CD4-positive, CD25-positive, alpha-beta regulatory T cell (primary cell): ENCODE measurements at places on chromosomes 3 and 15. TPM values are rescaled to one million over a fixed set of nuclear protein-coding genes. Genes with fewer than 3 reads are reported as not detected.

DNA sequence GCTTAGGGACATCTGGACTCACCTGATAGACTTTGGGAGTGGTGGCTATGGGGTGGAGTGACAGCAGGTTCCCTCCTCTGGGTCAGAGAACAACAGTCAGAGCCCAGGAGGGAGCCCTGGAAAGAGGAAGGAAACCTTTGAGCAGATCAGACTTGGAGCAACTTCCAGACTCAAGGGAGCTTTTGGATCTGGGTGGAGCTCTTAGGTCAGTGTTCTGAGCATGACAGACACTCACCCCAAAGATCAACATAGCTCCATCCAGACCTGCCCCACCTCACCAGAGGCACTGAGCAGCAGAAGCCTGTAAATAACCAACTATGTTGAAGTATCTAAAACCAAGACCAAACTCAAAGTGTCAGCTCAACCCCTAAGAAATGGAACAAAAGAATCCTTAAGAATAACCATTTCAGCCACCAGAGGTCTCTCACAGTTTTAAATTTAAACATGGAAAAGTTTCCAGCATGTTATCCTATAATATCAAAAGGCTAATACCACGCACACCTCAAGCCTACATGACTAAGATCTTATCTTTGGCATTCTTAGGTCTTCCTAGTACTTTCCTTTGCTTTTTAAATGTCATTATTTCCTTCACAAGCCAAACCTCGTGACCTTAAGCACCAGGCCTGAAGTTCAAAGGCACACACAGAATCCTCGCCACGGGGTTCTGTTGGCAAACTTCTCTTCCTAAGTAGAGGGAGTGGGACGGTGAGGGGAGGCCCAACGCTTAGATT lies 56.4 kb downstream of the UMPS start:
- H3K27me3 ChIP-seq, result peaks cover 1% of the 10 kb centered on the region
- DNase-seq, result no peak
- H3K4me3 ChIP-seq, result no peak overlapping the region
- H3K27ac ChIP-seq, result no peak overlapping the region
- no peaks in the 10 kb centered on the region for H3K36me3 ChIP-seq

FSIP1 gene
- 0.25 TPM for total RNA-seq

GRCh38 chr15:23069496-23070166 lies 30.3 kb upstream of the TUBGCP5 start:
- DNase-seq, result no peak
- no peak overlapping the region for H3K4me3 ChIP-seq
- no peaks in the 10 kb centered on the region for H3K36me3 ChIP-seq
- H3K27ac ChIP-seq, result no peak overlapping the region
- H3K4me1 ChIP-seq, result no peaks in the 10 kb centered on the region
- H3K27me3 ChIP-seq, result no peaks in the 10 kb centered on the region

LRRC2 gene
- total RNA-seq, result 2.4 TPM

DNA sequence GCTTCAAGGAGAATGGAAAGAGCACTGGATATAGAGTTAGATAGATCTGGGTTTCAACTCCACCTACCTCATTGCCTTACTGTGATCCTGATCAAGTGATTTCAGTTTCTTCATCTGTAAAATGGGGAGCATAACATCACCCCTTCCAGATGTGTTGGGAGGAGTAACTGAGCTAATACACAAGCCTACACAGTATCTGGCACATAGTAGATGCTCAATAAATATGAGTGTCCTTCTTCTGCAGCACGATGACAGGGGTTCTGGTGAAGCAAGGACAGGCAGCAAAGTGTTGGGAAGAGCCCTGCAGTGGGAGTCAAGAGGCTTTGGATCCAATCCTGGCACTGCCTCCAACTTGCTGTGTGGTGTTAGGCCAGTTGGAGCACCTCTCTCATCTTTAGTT lies 270.0 kb downstream of the UACA start:
- no peak for DNase-seq
- H3K4me3 ChIP-seq, result no peak overlapping the region
- no peaks in the 10 kb centered on the region for H3K36me3 ChIP-seq
- H3K27me3 ChIP-seq, result no peaks in the 10 kb centered on the region
- H3K27ac ChIP-seq, result no peak overlapping the region

DNA sequence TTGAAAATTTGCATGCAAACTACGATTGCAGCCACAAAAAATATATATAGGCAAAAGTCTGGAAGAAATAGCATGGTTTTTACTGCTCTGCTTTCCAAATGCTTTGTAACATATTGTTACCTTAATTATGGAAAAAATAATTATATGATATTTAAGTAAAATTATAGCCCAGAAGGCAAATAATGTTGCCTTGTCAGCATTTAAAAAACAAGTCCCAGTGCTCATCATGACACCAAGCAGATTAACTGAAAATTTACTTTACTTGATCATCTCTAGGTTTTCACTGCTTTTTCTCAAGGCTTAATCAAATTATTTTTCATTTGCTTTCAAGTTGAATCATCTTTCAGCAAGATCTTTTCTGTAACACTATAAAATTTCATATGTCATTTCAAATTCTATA lies 262.9 kb downstream of the ZMAT3 start:
- H3K36me3 ChIP-seq, result no peaks in the 10 kb centered on the region
- no peak overlapping the region for H3K27ac ChIP-seq
- DNase-seq, result no peak
- H3K4me3 ChIP-seq, result no peak overlapping the region

BOC gene
- not detected for total RNA-seq

DNA sequence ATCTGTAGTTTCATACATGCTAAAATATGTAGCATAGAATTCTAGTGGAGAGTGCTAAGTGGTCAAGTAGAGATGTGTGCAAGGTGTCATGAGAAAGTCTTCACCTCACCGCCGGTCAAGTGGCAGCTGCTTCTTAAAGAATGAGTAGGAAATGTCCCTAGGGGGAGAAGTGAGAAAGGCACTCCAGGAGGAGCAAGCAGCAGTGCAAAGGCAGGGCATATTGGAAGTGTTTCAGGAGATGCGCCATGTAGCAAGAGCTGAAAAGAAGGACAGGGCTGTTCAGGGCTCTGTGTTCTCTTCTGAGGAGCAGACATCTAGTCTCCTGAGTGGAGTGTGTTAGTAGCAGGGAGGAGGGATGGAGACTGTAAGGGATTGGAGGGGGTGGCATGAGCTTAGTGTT lies 312.4 kb upstream of the SEMA6D start:
- H3K4me3 ChIP-seq, result no peak overlapping the region
- no peaks in the 10 kb centered on the region for H3K4me1 ChIP-seq
- no peaks in the 10 kb centered on the region for H3K36me3 ChIP-seq
- no peak overlapping the region for H3K27ac ChIP-seq
- H3K27me3 ChIP-seq, result no peaks in the 10 kb centered on the region

- no peaks in the 10 kb centered on the region for H3K27me3 ChIP-seq
- DNase-seq, result no peak
These were observed 219.4 kb upstream of the STRIT1 start for GRCh38 chr3:155512867-155513261.

GRCh38 chr15:51155016-51155580 lies 60.4 kb upstream of the TNFAIP8L3 start:
- no peaks in the 10 kb centered on the region for H3K27me3 ChIP-seq
- DNase-seq, result no peak
- H3K4me3 ChIP-seq, result no peak overlapping the region
- no peaks in the 10 kb centered on the region for H3K36me3 ChIP-seq
- no peak overlapping the region for H3K27ac ChIP-seq

PLXNB1 gene
- 5.2 TPM for total RNA-seq

GRCh38 chr3:128506754-128507153 lies 13.8 kb upstream of the GATA2 start:
- no peaks in the 10 kb centered on the region for H3K36me3 ChIP-seq
- H3K4me1 ChIP-seq, result no peaks in the 10 kb centered on the region
- no peak overlapping the region for H3K27ac ChIP-seq
- H3K27me3 ChIP-seq, result peaks cover 5% of the 10 kb centered on the region
- H3K4me3 ChIP-seq, result no peak overlapping the region

TMEM108 gene
- total RNA-seq, result not detected

- no peaks in the 10 kb centered on the region for H3K36me3 ChIP-seq
- H3K4me1 ChIP-seq, result peaks cover 15% of the 10 kb centered on the region
- no peak for DNase-seq
- no peak overlapping the region for H3K27ac ChIP-seq
- H3K4me3 ChIP-seq, result peak overlapping the region; percentile 86
These were observed 619 bp downstream of the EIF2AK4 start for GRCh38 chr15:39934397-39935071.

DNA sequence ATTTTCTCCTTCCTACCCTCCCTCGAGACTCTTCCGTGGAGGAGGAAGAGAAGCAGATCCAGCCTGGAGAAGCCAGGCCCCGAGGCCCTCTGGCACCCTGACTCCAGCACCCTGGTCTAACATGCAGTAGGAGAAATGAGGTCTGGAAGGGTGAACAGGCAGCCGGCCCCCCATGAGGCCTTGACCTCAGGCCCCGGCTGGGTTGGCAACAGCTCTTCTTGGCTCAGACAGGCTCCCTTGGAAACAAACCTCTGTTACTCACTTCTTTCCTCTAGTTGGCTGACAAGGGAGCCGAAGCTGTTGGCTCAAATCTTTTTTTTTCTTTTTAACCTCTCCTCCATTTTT lies 73.4 kb downstream of the CPN2 start:
- H3K27me3 ChIP-seq, result no peaks in the 10 kb centered on the region
- no peak overlapping the region for H3K4me3 ChIP-seq
- no peak for DNase-seq
- H3K4me1 ChIP-seq, result no peaks in the 10 kb centered on the region
- no peaks in the 10 kb centered on the region for H3K36me3 ChIP-seq

RYR3 gene
- 0.05 TPM for total RNA-seq

RFTN1 gene
- 110 TPM for total RNA-seq

CTNNB1 gene
- 177 TPM for total RNA-seq

GRCh38 chr15:62935300-62936081 lies 107.1 kb upstream of the TPM1 start:
- peaks cover 26% of the 10 kb centered on the region for H3K27me3 ChIP-seq
- DNase-seq, result no peak
- no peak overlapping the region for H3K4me3 ChIP-seq
- H3K4me1 ChIP-seq, result no peaks in the 10 kb centered on the region
- H3K36me3 ChIP-seq, result no peaks in the 10 kb centered on the region
- no peak overlapping the region for H3K27ac ChIP-seq

DNA sequence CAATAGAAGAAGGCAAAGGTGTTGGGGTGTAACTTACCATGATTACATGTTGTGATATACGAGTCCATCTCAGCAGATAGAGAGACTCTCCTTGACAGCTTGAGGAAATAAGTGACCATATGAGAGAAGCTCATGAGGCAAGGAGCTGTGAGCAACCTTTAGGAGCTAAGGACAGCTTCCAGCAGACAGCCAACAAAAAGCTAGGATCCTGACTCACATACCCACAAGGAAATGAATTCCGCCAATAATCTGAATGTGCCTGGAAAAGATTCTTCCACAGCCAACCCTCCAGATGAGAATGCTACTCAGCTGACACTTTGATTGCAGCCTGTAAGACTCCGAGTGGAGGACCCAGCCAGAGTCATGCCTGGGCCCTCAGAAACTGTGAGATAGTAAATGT lies 339.6 kb upstream of the TPRG1 start:
- H3K27me3 ChIP-seq, result no peaks in the 10 kb centered on the region
- H3K36me3 ChIP-seq, result no peaks in the 10 kb centered on the region
- no peak overlapping the region for H3K27ac ChIP-seq
- DNase-seq, result no peak

- no peak overlapping the region for H3K27ac ChIP-seq
- no peak for DNase-seq
- H3K4me3 ChIP-seq, result no peak overlapping the region
- H3K4me1 ChIP-seq, result no peaks in the 10 kb centered on the region
- no peaks in the 10 kb centered on the region for H3K27me3 ChIP-seq
These were observed 25.7 kb upstream of the WNT5A start for GRCh38 chr3:55512571-55513343.

DNA sequence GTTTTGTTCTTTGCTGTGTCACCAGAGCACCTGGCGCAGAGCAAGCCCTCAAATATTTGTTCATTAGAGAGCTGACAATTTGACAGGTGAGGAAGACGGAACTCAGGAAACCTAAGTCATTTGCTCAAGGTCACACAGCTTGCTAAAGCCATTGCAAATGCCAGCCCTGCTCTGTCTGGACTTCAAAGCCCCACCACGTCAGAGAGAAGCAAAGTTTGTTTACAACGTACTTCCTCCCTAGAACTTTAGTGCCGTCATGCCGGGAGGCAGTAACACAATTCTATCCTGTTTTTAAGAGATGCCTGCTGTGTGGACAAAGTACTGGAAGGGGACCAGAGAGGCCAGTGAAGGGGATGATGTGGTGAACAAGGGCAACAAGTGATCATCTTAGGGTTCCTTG lies 216.6 kb upstream of the PRICKLE2 start:
- peaks cover 7% of the 10 kb centered on the region for H3K27me3 ChIP-seq
- no peaks in the 10 kb centered on the region for H3K36me3 ChIP-seq
- no peak overlapping the region for H3K4me3 ChIP-seq
- DNase-seq, result no peak
- H3K27ac ChIP-seq, result no peak overlapping the region

DNA sequence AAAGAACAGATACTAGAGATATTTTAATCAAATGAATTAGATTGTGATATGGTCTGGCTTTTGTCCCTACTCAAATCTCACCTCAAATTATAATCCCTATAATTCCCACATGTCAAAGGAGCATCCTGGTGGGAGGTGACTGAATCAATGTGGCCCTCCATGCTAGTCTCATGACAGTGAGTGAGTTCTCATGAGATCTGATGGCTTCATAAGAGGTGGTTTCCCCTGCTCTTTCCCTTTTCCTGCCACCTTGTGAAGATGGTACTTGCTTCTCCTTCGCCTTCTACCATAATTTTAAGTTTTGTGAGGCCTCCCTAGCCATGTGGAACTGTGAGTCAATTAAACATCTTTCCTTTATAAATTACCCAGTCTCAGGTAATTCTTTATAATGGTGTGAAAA lies 82.8 kb downstream of the FAIM start:
- no peaks in the 10 kb centered on the region for H3K27me3 ChIP-seq
- no peak overlapping the region for H3K27ac ChIP-seq
- DNase-seq, result no peak
- no peak overlapping the region for H3K4me3 ChIP-seq
- H3K36me3 ChIP-seq, result peaks cover 22% of the 10 kb centered on the region

GRCh38 chr3:126537116-126537729 lies 13.3 kb downstream of the CHST13 start:
- H3K4me1 ChIP-seq, result no peaks in the 10 kb centered on the region
- no peaks in the 10 kb centered on the region for H3K27me3 ChIP-seq
- no peak overlapping the region for H3K27ac ChIP-seq

DNA sequence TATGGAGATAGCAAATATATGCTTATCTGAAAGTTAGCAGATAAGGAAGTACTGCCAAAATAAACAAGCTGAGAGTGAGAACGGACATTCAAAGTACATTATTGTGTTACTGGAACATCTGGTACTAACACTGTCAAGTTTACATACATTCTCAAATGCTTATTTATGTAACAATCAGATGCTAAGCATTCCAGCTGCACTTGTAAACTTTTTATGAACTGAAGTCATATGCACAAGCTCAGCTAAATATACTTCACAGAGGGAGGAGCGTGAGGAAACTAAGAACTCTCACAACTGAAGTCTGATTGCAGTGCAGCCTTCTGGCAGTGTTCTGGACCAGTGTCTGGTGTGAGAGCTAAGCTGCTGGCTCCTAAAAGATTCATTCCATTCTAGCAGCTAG lies 223.7 kb upstream of the NANOGP8 start:
- H3K4me3 ChIP-seq, result no peak overlapping the region
- no peak for DNase-seq
- H3K4me1 ChIP-seq, result no peaks in the 10 kb centered on the region
- no peaks in the 10 kb centered on the region for H3K27me3 ChIP-seq
- no peak overlapping the region for H3K27ac ChIP-seq
